CD4-positive, CD25-positive, alpha-beta regulatory T cell (primary cell): ENCODE measurements at places on chromosomes 1 and 21. TPM values are rescaled to one million over a fixed set of nuclear protein-coding genes. Genes with fewer than 3 reads are reported as not detected.

- DNase-seq = no peak
- no peaks in the 10 kb centered on the region for H3K27me3 ChIP-seq
- H3K4me3 ChIP-seq = no peak overlapping the region
These were observed 14.7 kb downstream of the PPIE start for GRCh38 chr1:39753132-39754025.

GRCh38 chr21:42541618-42542017, 28.0 kb downstream of the SLC37A1 start:
- H3K27ac ChIP-seq = no peak overlapping the region
- H3K4me3 ChIP-seq = no peak overlapping the region
- H3K27me3 ChIP-seq = no peaks in the 10 kb centered on the region
- H3K4me1 ChIP-seq = no peaks in the 10 kb centered on the region
- no peak for DNase-seq

LYPD8 gene
- not detected for total RNA-seq

- peaks cover 79% of the 10 kb centered on the region for H3K4me1 ChIP-seq
- peak overlapping the region; percentile 73 for H3K4me3 ChIP-seq
- no peak for DNase-seq
These were observed 36.7 kb downstream of the PEX14 start for GRCh38 chr1:10511494-10511885.

KIF2C gene
- total RNA-seq = 1.5 TPM

C4BPA gene
- not detected for total RNA-seq

TNFSF4 gene
- 2.9 TPM for total RNA-seq

DNA sequence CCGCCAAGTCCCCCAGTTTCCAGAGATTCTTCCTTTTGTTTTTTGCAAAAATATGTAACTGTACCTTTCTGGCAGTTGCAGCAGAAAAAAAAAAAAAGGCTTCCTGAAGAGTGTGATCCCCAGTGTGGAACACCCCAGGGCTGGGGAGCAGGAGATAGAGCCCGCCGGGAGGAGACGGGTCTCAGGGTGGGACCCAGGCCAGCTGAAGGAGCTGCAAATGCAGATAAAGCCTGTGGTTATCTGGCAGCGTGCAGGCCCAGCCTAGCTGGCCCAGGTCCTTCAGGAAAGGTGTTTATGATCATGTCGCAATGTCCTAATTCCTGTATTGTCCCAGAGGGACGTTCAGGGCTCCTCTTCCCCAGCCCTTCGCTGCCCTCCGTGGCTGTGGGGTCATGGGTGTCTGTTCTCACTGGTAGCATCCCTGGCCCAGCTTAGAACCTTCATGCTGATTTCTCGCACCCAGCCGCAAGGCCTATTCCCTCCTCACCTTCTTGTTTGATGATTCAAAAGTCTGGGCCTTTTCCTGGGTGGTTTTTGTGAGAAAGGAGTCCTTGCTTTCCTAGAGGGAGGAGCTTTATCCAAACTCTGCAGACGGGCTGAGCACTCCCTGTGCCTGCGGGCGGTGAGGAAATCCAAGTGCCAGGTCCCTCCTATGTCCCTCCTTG, 26.2 kb downstream of the RNF187 start:
- no peaks in the 10 kb centered on the region for H3K27me3 ChIP-seq
- no peak overlapping the region for H3K4me3 ChIP-seq
- no peaks in the 10 kb centered on the region for H3K36me3 ChIP-seq

- DNase-seq = no peak
- H3K27me3 ChIP-seq = no peaks in the 10 kb centered on the region
- no peak overlapping the region for H3K27ac ChIP-seq
- H3K36me3 ChIP-seq = no peaks in the 10 kb centered on the region
These were observed 33.2 kb upstream of the CDC42BPA start for GRCh38 chr1:227351443-227351842.

- peaks cover 11% of the 10 kb centered on the region for H3K4me1 ChIP-seq
- H3K27me3 ChIP-seq = no peaks in the 10 kb centered on the region
- no peak overlapping the region for H3K27ac ChIP-seq
- DNase-seq = no peak
These were observed 4.4 kb downstream of the B4GALT2 start for GRCh38 chr1:43983253-43983899.

- no peaks in the 10 kb centered on the region for H3K27me3 ChIP-seq
- no peak overlapping the region for H3K27ac ChIP-seq
- DNase-seq = no peak
These were observed 345.1 kb downstream of the LMO4 start for GRCh38 chr1:87673748-87674147.

EPS15 gene
- total RNA-seq = 135 TPM

DNA sequence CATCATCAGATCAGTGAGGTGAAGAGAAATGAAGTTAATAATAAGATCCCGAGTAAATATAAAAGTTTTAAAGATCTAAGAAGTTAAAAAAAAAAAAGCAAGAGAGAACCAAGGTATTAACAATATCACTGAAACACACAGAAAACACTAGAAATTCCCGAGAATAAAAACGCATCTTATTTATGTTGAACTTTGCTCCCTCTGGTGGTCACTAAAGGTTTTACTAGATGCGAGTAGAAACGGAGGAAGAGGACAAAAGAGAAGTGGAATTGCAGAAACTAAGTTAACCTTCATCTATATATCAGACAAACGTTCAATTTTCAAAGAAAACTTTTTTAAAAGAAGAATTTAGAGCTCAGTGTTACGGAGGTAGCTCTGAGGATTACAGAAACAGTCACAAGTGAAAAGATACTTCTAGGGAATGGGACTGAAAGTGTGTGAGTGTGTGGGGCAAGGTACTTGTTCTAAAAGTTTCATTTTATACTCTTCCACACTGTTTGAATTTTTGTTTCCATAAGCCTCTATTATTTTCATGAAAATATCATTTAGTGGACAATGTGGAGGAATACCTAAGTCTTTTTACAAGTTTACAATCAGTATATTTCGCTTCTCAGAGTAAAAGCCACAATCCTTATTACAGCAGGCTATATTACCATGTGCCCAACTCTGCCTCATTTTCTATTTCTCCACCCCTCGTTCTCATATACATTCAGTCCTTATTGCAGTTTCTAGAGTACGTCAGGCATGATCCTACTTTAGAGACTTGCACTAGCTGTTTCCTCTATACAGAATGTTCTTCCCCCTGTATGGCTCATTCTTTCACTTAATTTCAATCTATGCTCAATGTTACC, 19.7 kb downstream of the ACBD6 start:
- H3K4me1 ChIP-seq = peaks cover 4% of the 10 kb centered on the region
- peak; percentile 33 for DNase-seq
- H3K36me3 ChIP-seq = peaks cover 9% of the 10 kb centered on the region
- H3K27me3 ChIP-seq = no peaks in the 10 kb centered on the region
- H3K27ac ChIP-seq = no peak overlapping the region
- peak overlapping the region; percentile 46 for H3K4me3 ChIP-seq

DNA sequence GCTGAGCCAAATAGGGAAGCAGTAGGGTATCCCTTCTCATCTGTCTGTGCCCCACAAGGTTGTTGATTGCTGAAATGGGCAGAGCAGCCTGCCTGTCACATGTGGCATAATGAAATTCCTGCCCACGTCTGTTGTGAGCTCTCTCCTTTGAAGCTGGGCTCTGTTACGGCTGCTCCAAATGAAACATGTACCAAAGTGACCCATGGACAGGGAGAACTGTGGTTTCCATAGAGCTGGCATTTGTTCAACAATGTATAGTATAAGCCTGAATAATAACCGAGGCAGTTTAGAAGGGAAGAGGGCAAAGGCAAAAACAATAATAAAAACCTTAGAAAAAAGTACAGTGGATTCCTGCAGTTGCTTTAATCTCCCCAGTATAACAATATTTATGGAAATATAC, 149.7 kb downstream of the LYPLAL1 start:
- no peaks in the 10 kb centered on the region for H3K27me3 ChIP-seq
- no peaks in the 10 kb centered on the region for H3K36me3 ChIP-seq
- DNase-seq = no peak
- H3K4me1 ChIP-seq = no peaks in the 10 kb centered on the region

- no peak overlapping the region for H3K27ac ChIP-seq
- H3K4me1 ChIP-seq = peaks cover 18% of the 10 kb centered on the region
- H3K4me3 ChIP-seq = no peak overlapping the region
- no peak for DNase-seq
These were observed 115.9 kb upstream of the JUN start for GRCh38 chr1:58899587-58900271.

DNA sequence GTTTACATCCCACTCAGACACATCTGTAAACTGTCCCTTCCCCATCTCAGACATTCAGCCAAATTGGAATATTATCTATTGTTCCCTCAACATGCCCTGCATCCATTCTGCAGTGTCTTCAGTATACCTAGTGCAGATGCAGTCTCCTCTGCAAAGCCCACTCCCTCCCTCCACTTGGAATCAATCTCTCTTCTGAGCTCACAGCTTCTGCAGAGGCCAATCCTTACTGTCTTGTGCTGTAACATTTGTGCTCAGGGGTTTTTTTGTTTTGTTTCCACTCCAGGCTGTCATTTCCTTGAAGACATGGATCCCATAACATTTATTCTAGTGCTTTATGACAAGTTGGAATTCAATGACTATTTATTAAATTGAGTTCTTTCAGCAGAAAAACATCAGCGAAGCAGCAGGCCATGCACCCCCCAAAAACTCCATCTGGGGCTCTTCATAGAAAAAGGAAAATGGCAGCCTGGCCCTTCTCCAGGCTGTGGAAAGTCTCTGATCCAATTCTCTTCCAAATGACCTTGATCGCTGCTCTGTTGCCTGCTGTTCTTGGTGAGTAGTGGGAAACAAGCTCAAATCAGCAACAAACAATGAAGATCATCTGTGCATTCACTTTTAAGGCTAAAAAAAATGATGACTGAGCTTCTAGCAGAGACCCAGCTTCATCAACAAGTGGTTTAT, 8.7 kb downstream of the C4BPA start:
- no peaks in the 10 kb centered on the region for H3K4me1 ChIP-seq
- no peak overlapping the region for H3K27ac ChIP-seq
- no peak for DNase-seq
- H3K36me3 ChIP-seq = no peaks in the 10 kb centered on the region

DNA sequence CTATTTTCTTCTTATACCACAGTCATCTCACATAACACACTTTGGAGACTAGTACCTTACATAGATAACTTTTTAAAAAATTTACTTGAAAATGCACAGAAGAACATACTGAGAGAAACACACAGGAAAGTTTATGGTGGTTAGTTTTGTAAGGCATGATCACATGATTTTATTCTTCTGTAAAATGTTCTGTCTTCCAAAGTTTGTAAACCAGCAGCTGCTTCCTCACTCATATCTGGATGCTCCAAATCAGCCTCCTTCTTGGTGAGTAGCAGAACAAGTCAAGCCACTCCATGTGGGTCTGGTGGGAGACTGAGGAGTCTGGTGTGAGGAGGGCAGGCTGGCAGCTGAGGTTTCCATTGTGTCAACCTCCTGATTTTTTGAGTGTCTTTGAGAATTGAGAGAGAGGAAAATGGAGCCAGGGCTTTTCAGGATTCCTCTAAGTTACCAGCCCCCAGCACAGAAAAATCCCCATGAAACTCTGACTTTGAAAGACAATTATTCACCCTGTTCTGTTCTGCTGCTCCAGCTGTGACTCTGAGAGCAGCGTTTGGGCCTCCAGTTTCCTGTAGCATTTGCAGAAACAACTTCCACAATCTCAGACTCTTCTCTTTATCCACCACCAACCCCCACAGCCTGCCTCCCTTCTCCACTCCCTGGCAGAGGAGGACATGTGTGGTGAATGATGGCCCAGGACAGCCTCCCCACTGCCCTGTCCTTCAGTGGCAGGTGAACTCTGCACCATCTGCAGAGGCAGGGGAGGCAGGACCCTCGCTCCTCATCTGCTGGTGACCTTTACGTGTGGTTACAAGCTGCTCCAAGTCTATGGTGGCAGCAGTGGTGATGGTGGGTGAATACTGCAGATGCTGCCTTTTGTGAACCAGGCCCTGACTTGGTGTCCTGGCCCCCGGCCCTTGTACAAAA, 82.3 kb downstream of the FCRL5 start:
- H3K4me1 ChIP-seq = no peaks in the 10 kb centered on the region
- no peak for DNase-seq
- H3K4me3 ChIP-seq = no peak overlapping the region
- H3K27ac ChIP-seq = no peak overlapping the region
- H3K36me3 ChIP-seq = no peaks in the 10 kb centered on the region

DNA sequence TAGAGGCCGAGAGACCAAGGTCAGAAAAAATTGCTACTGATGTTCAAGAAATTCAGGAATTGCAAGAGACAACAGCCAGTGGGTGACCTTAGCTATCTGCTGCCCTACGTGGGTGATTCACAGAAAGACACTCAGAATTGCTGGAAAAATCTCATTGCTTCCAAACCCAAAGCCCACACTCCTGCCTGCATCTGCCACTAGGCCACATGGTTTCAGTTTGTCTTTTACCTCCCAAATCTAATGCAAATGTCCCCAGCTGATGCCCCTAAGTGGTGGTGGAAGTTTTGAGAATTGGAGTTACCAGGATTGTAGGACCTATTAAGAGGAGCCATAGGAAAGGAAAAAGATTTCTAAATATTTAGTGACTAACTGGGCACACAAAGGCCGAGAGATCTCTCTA, 341.5 kb upstream of the CHRM3 start:
- no peak overlapping the region for H3K4me3 ChIP-seq
- no peaks in the 10 kb centered on the region for H3K27me3 ChIP-seq
- no peak for DNase-seq
- H3K36me3 ChIP-seq = no peaks in the 10 kb centered on the region
- H3K4me1 ChIP-seq = no peaks in the 10 kb centered on the region

- H3K4me3 ChIP-seq = no peak overlapping the region
- peak; percentile 13 for DNase-seq
- no peaks in the 10 kb centered on the region for H3K36me3 ChIP-seq
- H3K4me1 ChIP-seq = no peaks in the 10 kb centered on the region
- no peaks in the 10 kb centered on the region for H3K27me3 ChIP-seq
- H3K27ac ChIP-seq = no peak overlapping the region
These were observed 69.3 kb upstream of the ANGPTL3 start for GRCh38 chr1:62528015-62528414.

TSSK3 gene
- 0.76 TPM for total RNA-seq

GRCh38 chr1:84665703-84666317, 24.5 kb downstream of the SSX2IP start:
- H3K4me1 ChIP-seq = no peaks in the 10 kb centered on the region
- H3K4me3 ChIP-seq = no peak overlapping the region
- DNase-seq = no peak
- H3K27me3 ChIP-seq = no peaks in the 10 kb centered on the region

GRCh38 chr21:31911138-31911907, 38.5 kb downstream of the HUNK start:
- no peak for DNase-seq
- H3K4me3 ChIP-seq = no peak overlapping the region
- peaks cover 5% of the 10 kb centered on the region for H3K27me3 ChIP-seq
- H3K4me1 ChIP-seq = no peaks in the 10 kb centered on the region
- no peak overlapping the region for H3K27ac ChIP-seq

GRCh38 chr1:22628698-22629444, 7.6 kb upstream of the C1QA start:
- H3K4me3 ChIP-seq = no peak overlapping the region
- no peak for DNase-seq
- H3K4me1 ChIP-seq = no peaks in the 10 kb centered on the region
- H3K27me3 ChIP-seq = no peaks in the 10 kb centered on the region

GRCh38 chr1:32763221-32763620, 53.9 kb downstream of the YARS1 start:
- H3K4me3 ChIP-seq = no peak overlapping the region
- H3K36me3 ChIP-seq = no peaks in the 10 kb centered on the region
- DNase-seq = no peak
- no peak overlapping the region for H3K27ac ChIP-seq
- no peaks in the 10 kb centered on the region for H3K4me1 ChIP-seq

- H3K27ac ChIP-seq = no peak overlapping the region
- H3K4me3 ChIP-seq = no peak overlapping the region
These were observed 101.4 kb downstream of the PLXNA2 start for GRCh38 chr1:208142590-208143382.
